ENCODE measurements at places on chromosomes 2 and 18.

GRCh38 chr2:63741884-63742579, 99.7 kb upstream of the UGP2 start:
- no peak for DNase-seq

DNA sequence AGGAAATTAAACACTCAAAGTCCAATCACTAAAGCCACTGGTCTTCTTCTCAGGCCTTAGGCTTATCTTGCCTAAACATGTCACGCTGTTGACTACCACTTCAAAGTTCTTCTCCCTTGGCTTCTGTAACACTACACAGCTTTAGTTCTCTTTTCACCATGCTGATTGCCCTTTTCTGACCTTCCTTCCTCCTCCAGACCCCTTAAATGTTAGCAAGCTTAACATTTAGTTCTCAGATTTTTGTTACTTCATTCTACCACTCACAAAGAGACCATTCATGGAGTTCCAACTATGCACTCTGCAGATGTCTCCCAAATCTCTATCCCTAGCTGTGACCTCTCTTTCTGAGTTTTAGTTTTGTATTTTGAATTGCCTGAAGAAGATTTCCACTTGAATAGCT, 64.4 kb downstream of the TTC21B start:
- DNase-seq, result no peak

GRCh38 chr2:215619022-215619958, 183.4 kb upstream of the FN1 start:
- no peak for DNase-seq

DNA sequence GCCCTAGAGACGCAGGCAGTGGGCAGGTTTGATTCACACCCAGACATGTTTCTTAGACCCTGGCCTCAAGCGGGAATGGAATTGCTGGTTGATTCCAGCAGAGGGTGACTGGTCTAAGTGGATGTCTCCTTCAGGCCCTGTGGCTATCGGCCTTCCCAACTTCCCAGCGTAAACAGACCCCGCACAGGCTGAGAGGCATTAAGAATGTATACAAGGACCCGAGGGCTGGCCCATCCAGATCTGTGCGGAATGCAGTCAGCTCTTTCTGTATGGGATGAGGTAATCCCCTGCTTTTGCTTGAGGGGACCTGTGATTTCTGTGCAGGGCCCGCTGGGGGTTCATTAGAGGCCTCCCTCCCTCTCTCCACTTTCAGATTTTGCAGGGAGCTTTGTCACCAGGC, 6.5 kb downstream of the ACKR3 start:
- DNase-seq, result no peak

GRCh38 chr2:229003256-229003655, 267.8 kb downstream of the PID1 start:
- no peak for DNase-seq

- DNase-seq, result no peak
Measured at GRCh38 chr2:96345438-96345837, 9.9 kb downstream of the NCAPH start.

DNA sequence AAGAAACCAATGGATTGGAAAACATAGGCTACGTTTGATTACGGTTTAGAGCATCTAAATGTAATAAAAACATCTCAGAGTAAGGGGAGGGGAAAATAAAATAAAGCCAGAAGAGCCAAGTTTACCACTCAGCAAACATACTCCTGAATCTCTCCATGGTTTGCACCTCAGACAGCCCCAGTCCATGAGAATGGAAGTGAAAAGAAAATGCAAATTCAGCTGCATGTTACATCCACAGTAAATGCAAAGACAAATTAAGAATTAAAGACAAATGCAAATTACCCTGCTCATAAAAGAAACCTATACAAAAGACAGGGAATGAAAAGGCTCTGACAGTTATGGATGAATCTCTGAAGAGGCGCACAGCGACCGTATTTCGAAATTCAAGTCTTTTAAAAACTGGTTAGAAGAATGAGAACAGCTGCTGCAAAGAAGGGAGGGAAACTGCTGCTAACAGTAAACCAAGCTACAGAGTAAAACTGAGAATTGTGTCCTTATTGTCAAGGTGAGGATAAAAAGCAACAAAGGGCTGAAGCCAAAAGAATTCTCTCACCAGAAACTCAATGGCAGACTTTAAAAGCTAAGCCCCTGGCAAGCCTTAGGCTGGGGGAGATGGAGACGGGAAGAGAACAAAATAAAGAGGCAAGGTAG, 197.9 kb upstream of the ACVR2A start:
- DNase-seq, result no peak

DNA sequence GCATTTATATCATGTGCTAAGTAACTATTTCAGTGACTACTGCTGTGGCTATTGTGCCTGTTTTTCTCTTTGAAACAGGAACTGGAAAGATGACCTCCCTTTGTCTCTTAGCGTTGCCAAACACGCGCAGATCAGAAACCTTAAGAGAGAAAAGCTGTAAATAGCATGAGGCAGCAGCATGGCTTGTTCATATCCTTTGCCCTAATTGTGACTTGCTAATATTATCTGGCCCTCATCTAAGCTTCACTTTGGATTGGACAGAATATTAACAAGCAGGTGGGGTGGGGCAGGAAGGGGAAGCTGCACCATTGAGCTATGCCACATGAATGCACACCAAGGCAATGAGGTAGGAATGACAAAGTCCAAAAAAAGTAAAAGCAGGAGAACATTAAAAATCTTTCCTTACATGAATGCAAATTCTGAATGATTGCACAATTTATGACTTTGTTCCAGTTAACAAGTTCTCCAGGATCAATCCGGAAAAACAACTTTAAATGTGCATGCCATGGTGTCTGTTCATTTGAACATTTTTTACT, 128.4 kb downstream of the IRS1 start:
- DNase-seq, result no peak

DNA sequence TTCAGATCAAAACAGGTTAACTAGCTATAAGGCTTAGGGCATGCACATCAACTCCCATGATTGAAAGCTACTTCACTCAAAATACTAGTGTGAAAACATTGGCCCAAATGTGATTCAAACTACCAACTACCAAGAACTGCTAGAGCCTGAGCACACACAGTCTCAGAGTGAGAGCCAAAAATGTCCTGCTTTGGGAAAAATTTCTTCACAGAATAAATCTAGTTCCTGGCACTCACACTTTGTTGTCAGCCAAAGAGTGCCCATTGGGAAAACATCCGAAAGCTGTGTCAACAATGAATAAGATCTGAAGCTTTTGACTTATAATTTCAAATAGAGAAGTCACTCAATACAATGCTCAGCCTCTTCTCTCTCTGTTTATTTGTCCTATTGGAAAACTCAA, 182.7 kb downstream of the LRATD1 start:
- no peak for DNase-seq

- DNase-seq, result no peak
Measured at GRCh38 chr2:219287580-219288265, 8.6 kb downstream of the DNAJB2 start.

DNA sequence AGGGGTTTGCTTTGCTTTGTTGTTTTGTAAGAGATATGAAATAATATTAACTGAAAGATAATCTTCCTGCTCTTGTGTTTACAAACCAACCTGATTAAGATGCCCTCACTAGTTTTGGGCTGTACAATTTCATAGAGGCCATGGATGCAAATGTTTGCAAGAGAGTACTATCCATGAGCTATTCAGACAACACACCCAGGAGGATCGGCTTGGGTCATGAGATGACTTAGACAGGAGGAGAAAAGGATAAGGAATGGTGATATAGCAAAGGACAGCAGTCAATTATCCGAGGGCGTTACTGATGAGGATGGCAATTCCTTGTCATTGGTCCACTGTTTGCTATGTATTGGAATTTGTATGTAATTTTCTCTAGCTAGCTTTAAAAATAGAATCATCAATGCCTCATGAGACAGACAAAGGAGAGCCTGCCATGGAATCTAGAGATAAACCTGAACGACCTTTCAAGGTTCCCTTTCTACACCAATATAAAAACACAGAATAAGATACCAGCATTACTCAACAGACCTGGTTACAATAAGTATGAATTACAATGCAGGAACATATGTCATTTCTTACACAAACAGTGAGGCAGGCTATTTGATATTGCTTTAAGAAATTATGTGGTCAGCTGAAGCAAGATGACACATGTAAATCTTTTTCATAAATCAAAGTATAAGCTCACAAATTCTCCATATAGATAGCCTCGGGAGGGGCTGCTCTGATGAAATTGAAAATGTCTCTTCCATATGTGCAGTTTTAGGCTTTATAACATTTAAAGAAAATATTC, 54.4 kb upstream of the SOS1 start:
- DNase-seq, result no peak

GRCh38 chr2:120673571-120674061, 62.1 kb upstream of the GLI2 start:
- DNase-seq, result no peak

DNA sequence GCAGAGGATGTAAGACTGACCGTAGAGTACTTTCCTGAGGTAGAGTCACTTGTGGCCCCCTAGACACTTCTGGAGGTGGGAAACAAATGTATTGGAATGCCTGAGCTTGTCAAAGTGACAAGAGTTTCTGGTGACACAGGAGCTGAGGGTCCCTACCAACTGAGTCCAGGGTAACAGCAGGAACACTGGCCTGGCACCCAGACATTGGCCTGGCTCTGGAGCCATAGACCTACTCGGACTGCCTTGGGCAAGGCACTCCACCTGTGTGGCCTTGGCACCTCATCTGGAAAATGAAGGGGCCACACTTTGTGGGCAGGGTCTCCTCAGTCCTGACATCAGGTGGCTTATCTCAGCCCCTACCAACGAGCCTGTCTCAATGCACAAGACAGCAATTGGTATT, 398.2 kb upstream of the CELF4 start:
- no peak for DNase-seq

GRCh38 chr2:41194230-41194629, 742.3 kb upstream of the SLC8A1 start:
- no peak for DNase-seq

GRCh38 chr2:158676295-158676694, 118.8 kb upstream of the DAPL1 start:
- no peak for DNase-seq

DNA sequence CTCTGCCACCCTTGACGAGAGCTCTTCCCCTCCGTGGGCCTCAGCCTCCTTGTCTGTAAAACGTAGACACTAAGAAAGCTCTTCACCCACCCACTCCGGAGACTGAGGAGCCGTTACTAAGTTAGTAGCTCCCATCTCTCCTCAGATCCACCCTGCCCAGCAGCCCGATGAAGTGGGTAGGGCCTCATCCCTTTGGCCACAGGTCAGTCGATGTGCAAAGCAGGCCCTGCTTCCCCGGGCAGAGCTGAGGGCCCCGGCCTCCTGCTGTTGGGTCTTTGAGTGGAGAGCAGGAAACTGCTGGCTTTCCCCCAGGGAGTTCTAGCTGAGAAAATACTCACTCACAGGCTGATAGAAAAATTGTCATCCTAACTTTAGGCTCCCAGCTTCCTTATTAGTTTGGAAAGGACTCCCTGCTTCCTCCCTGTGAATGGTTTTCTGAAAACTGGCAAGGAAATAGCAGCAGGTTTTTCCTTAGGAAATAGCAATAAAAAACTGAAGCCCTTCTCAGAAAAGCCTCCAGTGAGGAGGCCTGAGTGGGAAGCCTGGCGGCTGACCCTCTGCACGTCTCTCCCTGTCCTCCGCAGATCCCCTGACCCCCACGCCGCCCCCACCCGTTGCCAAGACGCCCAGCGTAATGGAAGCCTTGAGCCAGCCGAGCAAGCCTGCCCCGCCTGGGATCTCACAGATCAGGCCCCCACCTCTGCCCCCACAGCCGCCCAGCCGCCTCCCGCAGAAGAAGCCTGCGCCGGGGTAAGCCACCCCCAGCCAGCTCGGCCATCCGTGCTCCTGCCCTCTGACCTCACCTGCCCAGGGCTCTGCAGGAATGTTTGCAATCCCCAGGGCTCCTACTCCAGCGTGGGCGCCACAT, 30.2 kb downstream of the ITGB1BP1 start:
- DNase-seq, result no peak

- DNase-seq, result no peak
Measured at GRCh38 chr2:174877751-174878150, 113.5 kb upstream of the CHRNA1 start.

DNA sequence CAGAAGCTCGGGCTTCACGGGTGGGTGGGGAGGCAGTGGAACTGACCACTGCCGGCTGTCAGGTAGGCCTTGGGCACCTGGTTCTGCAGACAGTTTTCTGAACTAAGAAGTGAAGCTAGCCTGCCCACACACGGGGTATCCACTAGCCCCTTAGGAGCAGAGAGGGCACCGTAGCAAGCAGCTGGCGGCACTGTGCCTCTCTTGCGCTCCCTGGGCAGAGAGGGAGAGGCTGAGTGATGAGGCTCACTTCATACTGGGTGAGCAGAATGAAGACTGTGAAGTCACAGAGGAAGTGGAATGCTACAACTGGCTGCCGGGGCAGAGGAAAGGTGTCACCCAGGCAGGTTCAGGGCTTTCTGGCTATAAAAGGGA, 753 bp downstream of the ITPRIPL1 start:
- peak; percentile 42 for DNase-seq

- DNase-seq, result no peak
Measured at GRCh38 chr18:8358033-8358765, 251.0 kb upstream of the RAB12 start.

DNA sequence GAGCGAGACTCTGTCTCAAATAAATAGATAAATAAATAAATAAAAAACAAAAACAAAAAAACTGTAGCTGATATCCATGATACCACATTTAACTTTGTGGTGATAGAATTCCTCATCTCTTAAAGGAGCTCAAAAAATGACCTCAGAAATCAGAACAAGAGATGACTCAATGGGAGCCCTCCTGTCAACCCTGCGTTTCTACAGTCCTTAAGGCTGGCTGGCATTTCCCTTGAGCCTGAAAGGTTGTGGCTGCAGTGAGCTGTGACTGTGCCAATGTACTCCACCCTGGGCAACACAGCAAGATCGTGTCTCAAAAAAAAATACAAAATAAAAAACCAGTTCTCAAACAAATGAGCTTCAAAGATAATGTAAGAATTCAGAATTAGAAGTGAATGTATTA, 40.4 kb downstream of the CHST9 start:
- no peak for DNase-seq

DNA sequence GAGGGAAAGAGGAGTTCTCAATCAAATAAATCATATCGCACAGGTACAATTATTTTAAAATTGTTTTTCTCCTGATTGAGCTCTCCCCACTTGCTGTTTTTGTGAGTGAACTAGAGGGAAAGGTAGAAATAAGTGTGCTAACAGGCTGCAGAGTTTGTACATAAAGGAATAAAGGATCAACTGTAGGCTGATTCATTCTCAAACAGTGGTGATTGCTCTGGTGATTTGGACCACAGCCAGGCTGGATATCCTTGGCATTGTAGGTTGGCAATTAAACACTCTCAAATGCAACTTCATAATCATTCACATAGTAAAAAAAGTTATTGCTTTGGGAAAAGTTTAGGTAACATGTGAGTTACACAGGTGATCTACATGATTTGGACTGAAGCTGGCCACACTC, 29.8 kb downstream of the LRP1B start:
- no peak for DNase-seq

DNA sequence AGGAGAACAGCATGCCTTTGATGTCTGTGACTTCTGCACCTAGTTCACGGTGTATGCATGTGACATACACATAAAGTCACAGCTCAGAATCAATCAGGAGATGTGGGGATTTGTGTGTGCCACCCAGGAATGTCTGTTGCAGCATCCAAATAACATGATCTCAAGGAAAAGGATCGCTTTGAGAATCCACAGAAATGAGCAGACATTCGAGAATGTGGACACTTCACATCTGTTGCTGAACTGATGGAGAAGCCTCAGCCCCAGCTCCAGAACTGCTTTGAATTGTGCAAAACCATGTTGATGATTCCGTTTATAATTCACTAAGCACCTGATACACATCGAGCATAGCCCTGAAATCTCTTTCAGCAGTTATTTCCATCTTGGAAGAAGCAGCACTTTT, 208.6 kb downstream of the CMPK2 start:
- DNase-seq, result no peak

All from activated CD4-positive, alpha-beta T cell treated with anti-CD3 and anti-CD28 coated beads, Interleukin-2, amount 50 U/mL, for 1 hour (primary cell).